GM06990 (cell line): ENCODE measurements at places on chromosomes 7 and 10.

DNA sequence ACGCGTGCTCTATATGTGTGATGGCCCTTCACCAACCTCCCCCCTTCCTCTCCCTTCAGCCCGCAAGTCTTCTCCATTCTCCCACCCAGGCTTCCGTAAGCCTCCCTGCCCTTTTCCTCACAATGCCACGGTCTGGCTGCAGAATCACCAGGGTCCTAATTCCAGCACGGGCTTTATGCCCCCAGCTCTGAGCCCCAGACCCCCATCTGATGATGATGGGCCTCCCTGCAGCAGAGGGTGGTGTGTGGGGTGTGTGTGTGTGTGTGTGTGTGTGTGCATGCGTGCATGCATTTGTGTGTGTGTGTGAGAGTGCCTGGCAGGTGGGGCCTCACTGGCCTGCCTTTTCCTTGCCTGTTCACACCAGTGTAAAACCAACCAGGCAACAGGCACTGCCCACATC is 109.9 kb downstream of the OAT start:
- DNase-seq: no peak

- DNase-seq: no peak
Measured at GRCh38 chr7:475951-476441, 43.6 kb downstream of the PDGFA start.

DNA sequence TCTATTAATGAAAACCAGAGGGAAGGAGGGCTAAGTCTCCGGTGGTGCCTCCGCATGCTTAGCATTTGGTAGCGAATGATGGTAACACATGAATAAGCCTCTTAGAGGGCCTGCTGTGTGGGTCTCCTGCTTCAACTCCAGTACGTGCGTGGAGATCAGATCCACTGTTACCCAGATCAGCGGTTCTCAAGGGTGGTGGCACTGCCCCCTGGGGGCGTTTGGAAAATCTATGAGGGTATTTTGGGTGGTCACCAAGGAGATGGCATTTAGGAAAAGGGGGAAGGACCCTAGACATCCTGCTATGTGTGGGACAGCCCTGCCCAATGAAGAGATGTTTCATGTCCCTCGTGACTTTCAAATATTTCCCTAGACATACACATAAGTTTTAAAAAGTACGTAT is 57.1 kb upstream of the TM9SF3 start:
- no peak for DNase-seq

GRCh38 chr10:27330074-27330473 is 89.5 kb upstream of the ACBD5 start:
- no peak for DNase-seq

GRCh38 chr7:119175911-119176627 is 951.6 kb downstream of the ANKRD7 start:
- DNase-seq: peak; percentile 16

DNA sequence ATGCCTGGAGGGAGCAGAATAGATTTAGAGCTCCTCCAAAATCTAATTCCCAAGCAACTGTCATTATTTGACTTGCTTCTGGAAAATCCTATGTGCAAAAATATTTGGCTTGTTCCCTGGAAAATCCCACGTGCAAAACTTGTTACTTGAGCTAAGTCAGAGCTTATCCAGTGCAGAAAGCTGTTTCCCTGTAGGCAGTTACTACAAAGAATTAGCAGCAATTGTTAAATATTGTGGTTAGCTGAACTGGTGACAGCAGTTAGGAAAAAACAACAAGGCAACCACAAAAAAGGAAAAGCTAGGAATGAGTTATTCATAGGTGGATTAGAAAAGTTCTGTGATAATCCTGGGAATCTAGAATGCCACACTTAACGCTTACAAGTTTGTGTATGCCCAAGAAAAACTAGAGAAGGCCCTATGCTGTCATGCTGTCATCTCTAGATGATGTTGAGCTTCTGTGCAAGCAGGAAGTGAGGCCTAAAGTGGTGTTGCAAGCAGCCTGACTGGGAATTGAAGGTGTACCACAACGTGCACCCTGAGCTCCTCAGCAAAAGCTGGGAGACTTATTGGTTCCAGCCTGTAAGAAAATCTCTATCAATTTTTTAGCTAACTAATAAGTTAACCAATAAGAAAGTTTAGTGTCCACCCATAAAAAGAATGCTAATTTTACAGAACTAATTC is 738.6 kb upstream of the LRRTM3 start:
- DNase-seq: no peak

GRCh38 chr7:155856656-155857055 is 44.4 kb upstream of the SHH start:
- DNase-seq: no peak

- no peak for DNase-seq
Measured at GRCh38 chr7:39102234-39102633, 124.5 kb downstream of the POU6F2 start.

GRCh38 chr10:62461120-62461519 is 87.0 kb downstream of the ZNF365 start:
- DNase-seq: no peak

DNA sequence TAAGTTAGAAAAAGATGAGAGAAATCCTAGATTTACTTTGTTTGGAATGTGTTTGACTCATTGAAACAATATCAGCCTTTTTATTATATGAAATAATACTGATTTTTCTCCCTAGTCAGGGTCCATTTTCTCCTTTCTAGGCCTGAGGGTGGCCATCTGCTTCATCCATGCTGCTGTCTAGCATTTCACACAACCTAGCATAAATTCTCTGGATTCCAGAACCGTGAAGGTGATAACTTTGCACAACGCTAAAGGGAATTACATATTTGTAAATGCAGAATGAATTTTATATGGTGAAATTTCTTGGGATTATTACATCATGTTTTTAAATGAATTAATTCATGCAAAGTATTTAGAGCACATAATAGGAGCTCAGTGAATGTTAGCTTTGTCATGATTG is 505.1 kb downstream of the INHBA start:
- no peak for DNase-seq

- peak; percentile 22 for DNase-seq
Measured at GRCh38 chr10:80144696-80145131, 12.2 kb downstream of the PLAC9 start.

DNA sequence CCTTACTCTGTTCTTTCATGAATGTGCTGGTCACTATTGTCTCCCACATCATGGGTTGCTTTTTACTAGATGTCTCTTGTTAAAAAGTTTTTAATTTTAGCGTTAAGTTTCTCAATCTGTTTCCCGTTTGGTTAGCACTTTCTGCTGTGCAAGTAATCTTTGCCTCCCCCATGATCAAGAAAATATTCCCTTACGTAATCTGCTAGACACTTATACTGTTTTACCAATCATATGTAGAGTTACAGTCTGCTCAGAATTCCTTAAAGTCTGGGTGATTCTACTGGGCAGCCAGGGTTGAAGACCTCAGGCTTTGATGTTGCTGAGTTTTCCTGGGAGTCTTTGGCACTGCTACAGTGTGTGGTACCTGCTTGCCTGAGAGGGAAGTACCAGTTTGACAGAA is 38.2 kb upstream of the RPA3 start:
- no peak for DNase-seq

DNA sequence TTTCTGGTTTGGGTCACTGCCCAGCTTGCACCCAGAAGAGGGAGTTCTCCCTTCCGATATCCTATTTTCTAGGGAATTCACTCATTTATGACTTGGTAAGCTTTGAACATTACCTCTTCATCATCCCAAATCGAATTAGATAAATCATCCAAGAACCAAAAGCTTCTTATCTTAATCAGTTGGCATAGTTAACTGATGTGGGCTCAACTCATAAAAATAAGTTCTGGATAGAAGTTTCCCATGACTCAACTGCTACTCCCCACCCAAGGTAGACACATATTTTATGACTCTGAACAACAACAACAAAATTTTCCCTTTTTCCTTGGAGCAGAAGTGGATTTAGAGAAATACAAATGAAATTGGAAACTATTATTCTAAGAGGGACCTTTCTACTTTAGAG is 102.9 kb upstream of the CCDC6 start:
- no peak for DNase-seq

DNA sequence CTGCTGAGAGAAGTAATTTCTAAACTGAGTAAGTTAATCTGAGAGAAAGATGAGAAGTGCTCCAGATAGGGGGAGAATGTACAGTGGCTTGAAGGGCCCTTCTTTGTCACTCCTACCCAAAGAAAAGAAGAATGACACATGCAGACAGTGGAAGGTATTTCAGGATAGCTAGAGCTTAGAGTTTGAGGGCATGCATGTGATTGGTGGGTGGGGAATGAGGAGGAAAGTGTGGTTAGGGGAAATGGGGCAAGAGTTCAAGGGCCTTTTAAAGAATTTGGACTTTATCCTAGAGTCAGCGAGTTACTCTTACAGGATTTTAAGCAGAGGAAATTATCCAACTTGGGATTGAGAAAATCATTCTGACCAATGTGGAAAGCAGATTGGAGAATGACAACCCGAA is 50.0 kb downstream of the ANLN start:
- DNase-seq: no peak

GRCh38 chr10:97852277-97852676 is 2.6 kb downstream of the GOLGA7B start:
- no peak for DNase-seq

DNA sequence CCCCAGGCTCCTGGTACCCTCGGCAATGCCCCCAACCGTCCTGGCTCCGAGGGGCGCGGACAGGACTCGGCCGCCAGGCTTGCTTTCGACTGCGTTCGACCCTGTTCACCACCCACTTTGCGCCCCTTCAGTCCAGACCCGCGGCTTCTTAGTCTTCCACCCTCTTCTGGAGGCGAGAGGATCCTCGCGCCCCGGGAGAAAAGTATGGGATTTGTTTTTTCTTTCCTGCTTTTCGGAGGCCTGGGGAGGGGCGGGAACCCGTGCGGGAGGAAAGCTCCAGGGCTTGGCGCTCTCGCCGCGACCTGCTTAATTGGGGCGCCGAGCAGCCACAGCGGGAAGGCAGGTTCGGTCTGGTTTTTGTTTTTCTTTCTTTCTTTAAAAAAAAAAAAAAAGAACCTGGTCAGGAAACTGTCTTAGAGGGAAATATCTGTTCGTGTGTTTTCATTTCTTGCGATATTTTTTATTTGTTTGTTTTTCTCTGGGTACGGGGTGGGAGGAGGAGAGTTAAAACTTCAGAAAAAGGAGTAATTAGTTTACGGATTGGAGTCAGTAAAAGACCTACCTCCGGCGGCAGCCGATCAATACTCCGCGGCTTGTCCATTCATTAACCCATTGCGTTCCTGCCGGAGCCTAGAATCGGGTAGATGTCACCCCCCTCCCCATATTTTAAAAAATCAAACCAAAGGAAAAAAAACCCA is 1.6 kb downstream of the EMX2 start:
- no peak for DNase-seq

GRCh38 chr7:22662556-22663356 is 64.2 kb upstream of the IL6 start:
- no peak for DNase-seq

DNA sequence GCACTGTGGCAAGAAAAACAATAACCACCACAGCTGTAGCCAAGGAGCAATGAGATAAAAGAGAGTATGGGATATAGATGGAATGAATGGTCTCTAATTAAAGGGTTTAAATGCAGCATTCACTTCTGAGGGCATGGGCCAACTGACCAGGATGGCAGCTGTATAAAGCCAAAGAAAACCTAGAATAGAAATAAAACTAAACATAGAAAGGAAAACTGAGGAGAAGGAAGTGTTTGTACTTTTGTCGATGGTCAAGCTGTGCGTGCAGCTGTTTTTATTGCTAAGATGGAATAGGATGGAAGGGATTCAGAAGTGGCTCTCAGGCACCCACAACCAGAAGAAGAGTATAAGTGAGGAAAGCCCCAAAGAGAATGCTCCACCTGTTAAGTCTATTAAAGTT is 37.9 kb downstream of the ZC3HC1 start:
- DNase-seq: no peak

- DNase-seq: no peak
Measured at GRCh38 chr7:111740942-111741341, 178.7 kb upstream of the IMMP2L start.

DNA sequence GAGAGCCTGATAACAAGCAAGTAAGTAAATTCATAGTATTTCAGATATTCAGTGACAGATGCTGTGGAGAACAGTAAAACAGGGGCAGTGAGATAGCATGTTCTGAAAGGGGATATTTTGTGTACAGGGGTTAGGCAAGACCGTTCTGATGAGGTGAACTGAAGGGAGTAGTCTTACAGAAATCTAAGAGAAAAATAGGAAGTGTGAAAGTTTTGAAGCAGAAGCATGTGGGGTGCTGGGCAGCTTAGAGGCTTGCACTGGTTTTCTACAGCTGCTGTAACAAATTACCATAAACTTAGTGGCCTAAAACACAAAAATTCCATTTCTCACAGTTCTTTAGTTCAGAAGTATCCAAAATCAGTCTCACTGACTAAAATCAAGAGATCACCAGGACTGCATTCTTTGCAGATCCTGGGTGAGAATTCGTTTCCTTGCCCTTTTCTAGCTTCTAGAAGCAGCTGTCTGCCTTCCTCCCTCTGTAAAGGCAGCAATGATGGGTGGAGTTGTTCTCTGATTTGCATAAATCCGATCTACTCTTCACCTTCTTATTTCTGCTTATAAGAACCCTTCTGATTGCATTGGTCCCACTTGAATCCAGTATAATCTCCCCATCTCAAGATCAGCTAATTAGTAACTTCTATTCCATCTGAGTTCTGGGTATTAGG is 7.5 kb upstream of the KLF14 start:
- DNase-seq: peak; percentile 32

GRCh38 chr7:31788883-31789680 is 102.1 kb downstream of the PPP1R17 start:
- no peak for DNase-seq

- no peak for DNase-seq
Measured at GRCh38 chr10:120825878-120826769, 25.0 kb upstream of the WDR11 start.

GRCh38 chr7:129285111-129285510 is 60.3 kb downstream of the AHCYL2 start:
- DNase-seq: no peak

DNA sequence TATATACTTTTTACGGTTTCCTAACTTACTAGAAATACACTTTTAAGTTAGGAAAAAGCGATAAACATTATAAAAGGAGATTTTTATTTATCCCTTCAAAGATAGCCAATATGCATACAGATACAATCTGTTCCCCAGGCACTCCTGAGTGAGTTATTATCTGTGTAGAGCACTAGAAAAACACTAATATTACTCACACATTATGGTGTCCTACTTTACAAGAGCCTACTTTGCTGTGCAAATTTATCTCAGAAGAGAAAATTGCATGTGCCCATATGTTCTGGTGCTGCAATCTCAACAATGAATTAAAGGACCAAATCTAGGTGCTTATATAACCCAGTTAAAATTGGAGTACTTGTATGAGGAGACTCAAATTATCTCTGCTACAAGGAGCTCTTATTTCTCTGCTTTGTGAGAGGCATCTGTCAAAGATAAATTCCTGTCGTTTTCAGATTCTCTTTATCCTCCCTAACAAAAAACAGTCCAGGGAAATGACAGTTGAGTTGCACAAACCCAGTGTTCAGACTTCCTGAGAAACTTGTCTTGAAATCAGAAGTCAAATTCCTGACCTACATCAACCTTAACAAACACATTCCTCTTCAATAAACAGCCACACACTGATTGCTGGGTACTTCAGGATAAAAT is 28.9 kb downstream of the CPA1 start:
- no peak for DNase-seq
